ENCODE measurements at places on chromosomes 11 and 22.

GRCh38 chr11:17927681-17928343 is 85.0 kb downstream of the SERGEF start:
- no peak for DNase-seq

DNA sequence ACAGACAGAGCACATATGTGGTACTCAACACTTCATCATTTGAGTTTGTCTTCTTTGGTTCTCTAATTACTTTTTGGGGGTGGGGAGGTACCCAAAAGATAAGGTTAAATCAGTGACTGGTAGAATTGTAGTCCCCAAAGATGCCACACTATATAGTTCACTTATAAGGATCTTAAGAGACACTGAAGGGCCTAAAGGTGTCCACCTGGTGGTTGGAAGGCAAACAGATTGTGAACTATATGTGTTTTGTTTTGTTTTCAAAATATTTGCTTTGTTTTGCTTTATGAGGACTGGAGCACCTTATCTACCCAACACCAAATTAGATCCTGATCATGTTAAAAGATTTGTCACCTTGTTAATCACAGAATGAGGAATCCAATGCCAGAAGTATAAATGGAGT is 136.1 kb downstream of the DCDC1 start:
- DNase-seq: no peak

DNA sequence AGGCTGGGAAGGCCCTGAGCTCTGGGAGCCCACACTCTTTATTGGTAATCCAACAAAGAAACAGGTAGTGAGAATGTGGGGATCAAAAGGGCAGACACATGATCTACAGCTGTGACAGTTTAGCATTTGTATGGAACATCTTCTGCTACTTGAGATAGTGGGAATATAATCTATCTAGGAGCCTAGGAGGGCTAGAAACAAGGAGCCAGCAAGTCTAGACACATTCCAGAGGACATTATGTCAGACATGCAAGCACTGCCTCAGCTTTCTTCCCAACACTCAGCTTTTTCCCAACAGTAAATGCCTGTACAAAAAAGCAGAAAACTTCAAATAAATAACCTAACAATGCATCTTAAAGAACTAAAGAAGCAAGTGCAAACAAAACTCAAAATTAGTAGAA is 1150.6 kb upstream of the RAG2 start:
- no peak for DNase-seq

DNA sequence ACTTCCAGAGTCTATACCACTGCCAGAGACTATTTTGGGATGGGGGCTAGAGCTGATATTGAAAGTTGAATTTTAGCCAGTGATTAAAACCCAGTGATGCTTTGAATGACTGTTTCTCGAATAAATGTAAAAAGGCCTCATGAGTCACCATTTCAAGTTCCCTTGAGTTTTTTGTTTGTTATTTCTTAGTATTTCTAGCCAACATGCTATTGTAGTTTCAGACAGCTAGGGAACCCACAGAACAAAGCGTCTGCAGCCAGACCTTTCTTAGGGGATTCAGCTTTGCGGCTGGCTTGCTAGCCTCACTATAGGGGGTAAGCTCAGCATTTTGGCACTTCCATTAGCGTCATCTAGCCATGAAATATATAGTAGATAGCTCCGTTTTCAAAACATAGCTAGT is 66.5 kb downstream of the DBX1 start:
- no peak for DNase-seq

GRCh38 chr11:70736461-70736860 is 338.1 kb downstream of the CTTN start:
- no peak for DNase-seq

GRCh38 chr22:25346859-25347751 is 127.7 kb downstream of the CRYBB2 start:
- DNase-seq: no peak

DNA sequence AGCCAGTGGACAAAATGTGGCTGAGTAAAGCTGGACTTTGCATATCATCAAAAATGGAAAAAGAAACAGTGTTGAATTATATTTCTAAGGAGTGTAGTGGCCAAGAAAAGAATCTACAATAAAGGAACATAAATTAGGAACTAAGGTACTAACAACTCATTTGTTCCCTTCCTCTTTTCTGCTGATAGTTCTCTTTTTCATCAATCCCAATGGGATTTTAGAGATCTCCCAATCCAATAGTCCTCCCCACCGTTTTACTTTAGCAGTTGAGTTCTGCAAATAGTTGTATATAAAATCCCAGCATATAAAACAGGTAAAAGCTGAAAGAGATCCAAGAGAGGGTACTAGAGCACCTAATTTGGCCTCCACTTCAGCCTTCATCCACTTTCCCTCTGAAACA is 2.0 kb downstream of the PRCP start:
- DNase-seq: no peak

DNA sequence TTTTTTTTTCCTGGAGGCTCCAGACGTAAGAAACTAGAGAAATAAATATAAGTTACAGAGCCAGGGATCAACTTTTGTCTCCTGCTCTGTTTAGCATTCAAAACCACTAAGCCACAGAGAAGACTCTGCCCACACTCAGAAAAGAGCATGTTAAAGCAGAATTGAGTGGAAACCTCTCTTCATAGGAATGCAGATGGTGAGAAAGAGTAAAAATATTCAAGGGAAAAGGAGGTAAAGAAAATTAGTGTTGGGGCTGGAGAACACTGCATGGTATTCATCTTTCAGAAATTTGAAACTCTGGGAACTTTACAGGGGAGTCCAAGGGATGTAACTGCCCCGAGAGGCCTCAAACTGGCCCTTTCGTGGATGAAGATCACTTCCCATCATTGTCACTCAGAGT is 65.1 kb downstream of the CLMP start:
- no peak for DNase-seq

DNA sequence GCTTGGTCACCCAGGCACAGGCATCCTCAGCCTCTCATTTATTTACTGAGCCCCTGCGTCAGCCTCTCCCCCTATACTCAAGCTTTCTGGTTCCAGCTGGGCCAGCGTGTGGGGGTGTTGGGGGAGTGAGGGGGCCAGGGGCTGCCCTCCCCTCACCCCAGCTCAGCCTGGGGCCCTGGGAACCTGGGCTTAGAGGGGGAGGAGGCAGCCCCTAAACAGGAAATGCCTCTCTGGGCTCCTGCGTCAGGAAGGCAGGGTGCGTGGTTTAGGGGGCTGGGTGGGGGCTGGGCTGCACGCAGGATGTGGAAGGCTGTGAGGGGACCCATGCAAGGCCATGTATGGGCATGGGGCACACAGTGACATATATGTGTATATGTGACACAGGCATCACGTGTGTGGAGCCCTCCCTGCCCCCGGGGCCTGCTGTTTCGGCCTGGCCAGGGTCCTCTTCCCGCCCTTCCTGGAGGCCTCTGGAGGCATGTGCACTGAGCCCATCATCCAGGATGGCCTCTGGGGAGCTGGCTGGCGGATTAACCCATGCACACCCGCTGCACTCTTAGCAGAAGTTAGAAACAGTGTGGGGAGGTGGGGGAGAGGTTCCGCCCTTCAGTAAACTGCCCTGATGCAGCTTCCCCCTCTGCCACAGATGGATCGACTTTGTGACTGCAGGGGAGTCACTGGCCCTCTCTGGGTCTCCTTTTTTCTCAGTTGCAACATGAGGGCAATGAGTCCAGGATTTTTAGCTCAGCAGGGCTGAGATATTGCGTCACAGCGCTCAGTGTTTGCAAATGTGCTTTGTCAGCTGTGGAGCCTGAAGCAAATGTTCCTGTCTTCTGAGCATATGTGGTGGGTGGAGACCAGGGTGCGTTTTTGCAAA is 1.1 kb upstream of the CD248 start:
- DNase-seq: no peak

DNA sequence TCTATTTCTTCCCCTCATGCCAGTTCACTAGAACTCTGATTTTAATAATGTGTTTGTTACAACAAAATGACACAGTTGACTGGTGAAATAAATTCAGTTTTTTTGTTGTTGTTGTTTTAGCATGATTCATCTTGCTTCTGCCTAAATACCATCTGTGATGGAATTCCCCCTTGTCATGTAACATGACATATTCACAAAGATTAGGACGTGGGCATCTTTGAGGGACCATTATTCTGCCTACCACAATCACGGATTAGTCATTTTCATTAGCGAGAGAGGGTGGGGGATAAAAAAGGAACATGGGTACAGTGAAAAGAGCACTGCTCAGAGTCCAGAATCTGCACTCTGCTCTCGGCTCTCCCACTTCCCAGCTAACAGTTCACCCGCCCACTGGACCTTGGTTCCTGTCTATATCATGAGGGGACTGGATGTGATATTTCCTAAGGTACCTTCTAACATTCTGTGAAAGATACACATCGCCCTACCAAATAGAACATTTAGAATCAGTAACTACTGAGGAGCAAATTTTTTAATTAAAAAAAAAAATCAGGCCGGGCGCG is 11.3 kb downstream of the HTATIP2 start:
- no peak for DNase-seq

Measured in NCI-H510A treated with DMSO at 0.1 percent for 48 hours (cell line).